ENCODE measurements at places on chromosomes 7 and 10. TPM values are rescaled to one million over a fixed set of nuclear protein-coding genes. Genes with fewer than 3 reads are reported as not detected.
A peak's percentile ranks its signal among the peaks of the same experiment; 100 is the strongest.

DNA sequence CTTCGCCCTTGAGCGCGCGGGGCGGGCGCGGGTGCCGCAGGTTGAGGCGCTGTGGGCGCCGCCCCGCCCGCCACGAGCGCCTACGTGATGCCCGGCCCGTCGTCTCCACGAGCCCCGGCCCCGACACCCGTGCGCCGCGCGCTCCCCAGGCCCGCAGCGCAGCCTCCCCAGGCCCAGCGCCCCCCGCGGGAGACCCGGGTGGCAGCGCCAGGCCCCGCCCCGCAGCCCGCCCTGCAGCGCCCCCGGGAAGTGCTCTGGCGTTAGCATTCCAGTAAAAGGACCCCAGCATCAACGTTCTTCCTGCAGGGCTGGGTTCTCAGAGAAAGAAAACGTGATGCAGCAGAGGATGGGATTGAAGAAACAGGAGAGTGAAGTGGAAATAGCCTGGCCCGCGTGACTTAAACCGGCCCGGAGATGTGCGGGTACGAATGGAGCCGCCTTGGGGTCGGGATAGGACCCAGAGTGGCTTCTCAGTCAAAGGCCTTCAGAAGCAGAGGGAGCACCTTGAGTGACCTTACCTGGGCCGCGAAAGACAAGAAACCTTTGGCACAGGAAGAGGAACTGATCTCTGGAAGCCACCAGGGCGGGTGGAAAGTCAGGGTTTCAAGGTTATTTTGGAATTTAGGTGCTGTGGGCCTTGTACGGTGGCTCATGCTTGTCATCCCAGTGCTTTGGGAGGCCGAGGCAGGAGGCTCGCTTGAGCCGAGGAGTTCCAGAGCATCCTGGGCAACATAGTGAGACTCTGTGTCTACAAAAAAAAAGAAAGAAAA lies 1.8 kb downstream of the PFKP start:
- H3K4me3 ChIP-seq, result peak overlapping the region; percentile 87
- peaks cover 16% of the 10 kb centered on the region for H3K4me1 ChIP-seq
- no peaks in the 10 kb centered on the region for H3K36me3 ChIP-seq
- H3K27me3 ChIP-seq, result peaks cover 23% of the 10 kb centered on the region
- no peak for DNase-seq

DNA sequence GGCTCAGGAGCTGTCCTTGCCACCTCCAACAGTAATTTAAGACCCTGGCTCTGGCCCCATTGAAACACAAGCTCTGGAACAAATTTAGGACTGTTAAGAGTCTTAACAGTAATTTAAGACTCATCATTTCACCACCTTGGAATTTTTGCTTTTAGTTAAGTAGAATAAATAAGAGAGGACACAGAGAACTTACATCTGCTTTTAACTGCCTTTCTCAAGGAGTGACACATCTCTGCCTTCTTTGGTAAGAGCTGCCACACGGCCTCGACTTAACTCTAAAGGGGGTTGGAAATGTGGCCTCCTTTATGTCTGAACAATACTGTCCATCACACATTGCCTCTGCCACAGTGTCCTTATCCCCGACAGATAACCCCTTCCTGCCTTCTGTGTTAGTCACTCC lies 77.9 kb downstream of the HERPUD2 start:
- no peaks in the 10 kb centered on the region for H3K36me3 ChIP-seq
- no peak overlapping the region for H3K4me3 ChIP-seq
- no peak for DNase-seq
- H3K4me1 ChIP-seq, result no peaks in the 10 kb centered on the region
- no peak overlapping the region for H3K27ac ChIP-seq

GRCh38 chr7:99121496-99122021 lies 22.3 kb downstream of the SMURF1 start:
- H3K4me1 ChIP-seq, result peaks cover 79% of the 10 kb centered on the region
- peak overlapping the region; percentile 31 for H3K27ac ChIP-seq
- H3K4me3 ChIP-seq, result no peak overlapping the region
- H3K27me3 ChIP-seq, result no peaks in the 10 kb centered on the region

DNA sequence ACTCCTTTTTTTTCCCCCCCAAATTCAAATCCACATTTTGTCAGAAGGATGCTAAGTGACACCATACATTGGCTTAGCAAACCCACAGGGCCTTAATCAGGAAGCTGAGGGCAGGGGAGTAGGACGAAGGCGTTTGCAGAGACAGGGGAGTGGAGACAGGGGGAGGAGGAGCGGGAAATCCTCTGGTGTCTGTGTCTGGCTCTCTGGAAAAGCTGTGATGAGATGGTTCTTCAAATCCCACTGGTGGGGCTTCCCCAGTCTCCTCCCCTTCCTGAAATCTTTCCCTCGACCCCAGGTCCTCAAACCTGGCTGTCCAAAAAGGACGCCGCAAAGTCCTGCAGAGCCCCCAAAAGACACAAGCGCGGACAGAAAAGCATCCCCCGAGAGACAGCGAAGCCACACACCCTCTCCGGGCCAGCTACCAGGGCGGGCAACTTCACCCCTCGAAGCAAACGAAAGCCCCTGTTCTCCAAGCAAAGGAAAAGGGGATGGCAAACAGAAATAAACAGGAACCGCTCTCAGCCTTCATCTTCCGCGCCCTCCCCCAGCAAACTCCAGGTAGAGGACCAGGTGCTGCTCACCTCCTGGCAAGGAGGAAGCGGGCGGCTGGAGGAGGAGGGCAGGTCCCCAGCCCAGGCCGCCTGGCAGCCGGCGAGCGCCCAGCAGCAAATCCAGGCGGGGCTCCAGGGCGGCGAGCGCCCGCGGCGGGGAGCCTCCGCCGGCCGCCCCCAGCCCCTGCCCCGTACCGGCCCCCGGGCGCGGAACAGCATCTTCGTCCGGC lies 520 bp downstream of the ELAPOR2 start:
- H3K4me3 ChIP-seq, result peak overlapping the region; percentile 72
- DNase-seq, result peak; percentile 54

DNA sequence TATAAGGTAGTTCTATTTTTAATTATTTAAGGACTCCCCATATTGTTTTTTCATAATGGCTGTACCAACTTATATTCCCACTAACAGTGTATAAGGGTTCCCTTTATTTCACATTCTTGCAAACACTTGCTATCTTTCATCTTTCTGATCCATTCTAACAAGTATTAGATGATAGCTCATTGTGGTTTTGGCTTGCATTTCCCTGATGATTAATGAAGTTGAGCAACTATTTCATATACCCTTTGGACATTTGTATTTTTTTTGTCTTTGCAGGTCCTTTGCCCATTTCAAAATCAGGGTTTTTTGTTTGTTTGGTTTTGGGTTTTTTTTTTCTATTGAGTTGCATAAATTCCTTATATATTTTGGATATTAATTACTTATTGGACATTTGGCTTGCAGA lies 107.2 kb downstream of the EPC1 start:
- no peak overlapping the region for H3K4me3 ChIP-seq
- no peak overlapping the region for H3K27ac ChIP-seq
- H3K36me3 ChIP-seq, result no peaks in the 10 kb centered on the region
- DNase-seq, result no peak

DNA sequence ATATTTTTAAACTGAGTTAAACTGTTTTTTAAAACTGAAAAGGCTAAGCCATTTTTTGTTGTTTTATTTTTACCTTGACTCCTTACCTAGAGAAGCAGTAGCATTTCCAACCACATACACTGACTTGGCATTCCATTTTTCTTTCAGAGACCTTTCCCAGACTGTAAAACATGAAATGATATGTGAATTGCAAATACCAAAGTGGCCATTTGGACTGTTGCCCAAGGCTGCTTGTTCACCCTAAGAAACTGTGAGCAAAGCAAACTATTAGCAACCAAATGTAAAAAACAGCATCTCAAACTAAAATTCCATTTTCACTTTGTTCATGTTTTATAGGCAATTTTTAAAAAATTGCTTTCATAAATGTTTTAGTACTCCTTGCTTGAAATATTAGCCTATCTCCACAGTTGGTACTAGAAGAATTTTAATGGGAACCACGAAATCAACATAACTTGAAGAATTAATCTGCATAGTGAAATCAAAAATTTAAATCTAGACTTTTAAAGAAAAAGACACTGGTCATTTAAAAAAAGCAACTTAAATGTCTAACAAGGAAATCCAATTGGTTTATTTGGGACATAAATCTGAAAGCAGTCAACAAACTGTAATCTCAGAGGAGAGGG lies 10.8 kb downstream of the UROS start:
- H3K36me3 ChIP-seq, result peaks cover 76% of the 10 kb centered on the region
- no peak overlapping the region for H3K27ac ChIP-seq
- no peaks in the 10 kb centered on the region for H3K4me1 ChIP-seq
- H3K4me3 ChIP-seq, result no peak overlapping the region

DNA sequence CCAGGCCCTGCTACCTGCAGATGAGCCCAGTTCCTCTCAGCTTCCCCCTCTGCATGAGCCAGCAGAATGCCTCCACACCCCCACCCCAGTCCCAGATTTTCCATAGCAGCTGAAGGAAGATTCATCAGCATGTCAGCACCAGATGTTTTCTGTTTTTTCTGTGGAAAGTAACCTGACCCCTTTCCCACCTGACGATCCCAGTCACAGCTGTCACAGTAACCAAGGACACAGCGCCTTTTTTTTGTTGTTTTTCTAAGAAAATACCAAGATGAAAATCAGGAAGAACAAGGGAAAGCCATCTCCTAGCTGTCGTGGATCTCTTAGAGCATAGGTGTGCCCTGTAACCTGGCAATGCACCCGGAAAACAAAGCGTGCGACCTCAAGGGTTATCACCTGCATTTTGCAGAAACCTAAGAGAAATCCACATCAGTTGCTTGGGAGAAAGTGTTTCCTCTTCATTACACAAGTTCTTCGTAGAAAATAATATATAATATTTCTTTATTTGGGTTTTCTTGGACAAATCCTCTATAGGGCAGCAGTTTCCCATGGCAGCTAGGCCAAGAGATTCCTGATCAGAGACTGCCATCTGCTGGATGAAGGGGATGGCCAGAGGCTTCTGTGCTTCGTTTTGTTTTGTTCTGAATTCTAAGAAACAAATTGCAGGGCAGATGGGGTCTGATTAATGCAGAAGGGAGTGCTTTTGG lies 401.9 kb downstream of the TNS3 start:
- no peak overlapping the region for H3K27ac ChIP-seq
- peaks cover 8% of the 10 kb centered on the region for H3K4me1 ChIP-seq
- no peaks in the 10 kb centered on the region for H3K27me3 ChIP-seq
- no peak overlapping the region for H3K4me3 ChIP-seq
- no peak for DNase-seq

DNA sequence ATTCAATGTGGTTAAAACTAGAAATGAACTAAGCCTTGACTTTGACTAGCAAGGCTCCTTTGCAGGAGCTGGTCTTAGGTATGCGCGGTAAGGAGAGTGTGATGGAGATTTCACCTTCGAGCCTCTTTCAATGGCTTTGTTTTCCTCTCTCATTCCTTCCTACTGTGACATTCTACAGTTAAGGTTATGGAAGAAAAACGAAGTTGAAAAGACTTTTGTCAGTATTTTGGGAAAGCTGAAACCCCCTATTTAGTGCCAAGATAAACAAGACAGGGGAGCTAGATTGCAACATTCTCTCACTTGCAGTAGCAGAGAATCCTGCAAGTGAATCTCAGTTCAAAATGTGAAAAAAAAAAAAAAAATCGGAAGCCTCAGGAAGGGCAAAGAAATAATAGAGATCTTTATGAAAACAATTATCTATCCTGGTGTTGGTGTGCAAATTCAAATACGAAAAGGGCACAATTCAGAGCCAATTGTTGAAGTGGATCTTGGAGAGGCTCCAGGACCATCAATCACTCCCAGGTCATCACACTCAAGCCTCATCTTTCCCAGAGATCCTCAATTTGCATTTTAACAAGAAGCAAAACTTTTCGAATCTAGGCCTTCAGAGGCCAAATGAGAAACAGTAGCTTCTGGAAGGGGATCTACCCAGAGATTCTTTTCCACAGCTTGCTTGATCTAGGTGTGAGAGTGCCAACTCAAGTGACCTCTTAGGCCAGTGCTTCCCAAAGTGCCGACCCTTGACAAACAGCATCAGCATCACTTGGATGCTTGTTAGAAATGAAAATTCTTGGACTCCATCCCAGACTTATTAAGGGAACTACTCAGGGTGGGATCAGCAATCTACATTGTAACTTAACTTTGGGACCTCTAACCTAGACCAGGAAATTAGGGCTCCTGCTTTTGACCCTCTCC lies 163.8 kb downstream of the INHBA start:
- DNase-seq, result no peak
- H3K27ac ChIP-seq, result no peak overlapping the region
- no peak overlapping the region for H3K4me3 ChIP-seq
- no peaks in the 10 kb centered on the region for H3K36me3 ChIP-seq
- no peaks in the 10 kb centered on the region for H3K27me3 ChIP-seq

Gene TMEM178B
- 0.18 TPM for total RNA-seq

Gene C10orf105
- 0.32 TPM for total RNA-seq

Gene GIMAP7
- 49.4 TPM for total RNA-seq

Gene CLEC2L
- not detected for total RNA-seq

Gene LLCFC1
- not detected for total RNA-seq

Gene C10orf67
- 1.2 TPM for total RNA-seq

Gene DGKI
- 0.09 TPM for total RNA-seq

Gene FKBP6
- total RNA-seq, result 0.47 TPM

Gene TMEM140
- 39.3 TPM for total RNA-seq

Gene WDR86
- total RNA-seq, result 4.4 TPM
